ENCODE measurements at places on chromosomes 7 and 10.

DNA sequence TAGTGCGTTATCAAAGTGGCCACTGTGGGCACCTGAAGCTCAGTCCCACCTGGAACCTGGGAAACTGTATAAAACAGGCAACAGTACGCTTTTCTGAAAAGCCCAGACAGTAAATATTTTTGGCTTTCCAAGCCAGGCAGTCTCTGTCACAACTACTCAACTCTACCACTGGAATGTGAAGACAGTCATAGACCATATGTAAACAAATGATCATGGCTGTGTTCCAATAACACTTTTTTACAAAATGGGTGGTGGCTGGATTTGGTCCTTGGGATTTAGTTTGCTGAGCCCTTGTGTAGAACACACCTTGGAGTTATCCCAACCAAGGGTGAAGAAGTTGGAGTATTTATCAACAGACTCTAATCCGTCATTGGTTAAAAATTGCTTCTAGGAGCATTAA is 259.9 kb downstream of the SKIDA1 start:
- no peak for DNase-seq

- DNase-seq: no peak
Observed at GRCh38 chr7:16084370-16084769, 337.0 kb downstream of the CRPPA start.

GRCh38 chr7:100694098-100694745 is at the start of gene GIGYF1:
Gene GIGYF1 (minus strand): TSS chr7:100694250. CDS start chr7:100688238, 6,012 bp downstream.
- peak; percentile 75 for DNase-seq

DNA sequence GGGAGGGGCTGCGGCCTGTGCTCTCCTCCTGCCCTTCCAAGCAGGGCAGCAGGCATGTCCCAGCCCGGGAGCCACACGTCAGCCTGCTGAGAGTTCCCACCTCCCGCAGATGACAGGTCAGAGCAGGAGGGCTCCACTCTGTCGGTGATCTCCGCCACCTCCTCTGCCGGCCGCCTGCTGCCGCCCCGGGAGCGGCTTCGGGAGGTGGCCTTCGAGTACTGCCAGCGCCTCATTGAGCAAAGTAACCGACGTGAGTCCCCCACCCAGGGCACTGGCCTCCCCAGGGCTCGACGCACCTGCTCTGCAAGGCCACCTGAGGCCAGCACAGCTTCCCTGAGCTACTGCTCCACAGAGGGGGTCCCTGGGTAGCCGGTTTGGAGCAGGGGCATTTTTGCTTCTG is 9.4 kb downstream of the AP5Z1 start:
- no peak for DNase-seq

DNA sequence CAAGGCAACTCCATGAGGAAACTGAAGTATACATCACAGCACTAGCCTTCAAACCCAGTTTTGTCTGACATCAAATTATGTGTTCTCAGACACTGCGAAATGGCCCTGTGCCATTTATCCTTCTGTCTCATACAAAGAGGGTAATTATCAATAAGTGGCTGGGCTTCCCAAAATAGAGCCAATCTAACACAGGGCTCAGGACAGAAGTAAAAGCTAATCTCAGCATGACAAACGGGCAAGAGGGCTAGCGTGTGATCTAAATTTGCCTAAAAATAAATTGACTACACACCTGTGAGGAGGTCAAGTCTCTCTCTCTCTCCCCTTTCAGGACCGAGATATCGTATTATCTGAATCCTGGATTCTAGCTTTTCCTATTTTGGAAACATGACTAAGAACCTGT is 67.2 kb downstream of the DGKB start:
- no peak for DNase-seq

GRCh38 chr7:134246761-134247160 is 70.0 kb downstream of the SLC35B4 start:
- no peak for DNase-seq

- DNase-seq: peak; percentile 29
Observed at GRCh38 chr10:90751107-90751997, 106.5 kb downstream of the HTR7 start.

- DNase-seq: no peak
Observed at GRCh38 chr7:25786936-25787335, 365.1 kb upstream of the NFE2L3 start.

- no peak for DNase-seq
Observed at GRCh38 chr7:98038321-98038720, 48.3 kb upstream of the OCM2 start.

DNA sequence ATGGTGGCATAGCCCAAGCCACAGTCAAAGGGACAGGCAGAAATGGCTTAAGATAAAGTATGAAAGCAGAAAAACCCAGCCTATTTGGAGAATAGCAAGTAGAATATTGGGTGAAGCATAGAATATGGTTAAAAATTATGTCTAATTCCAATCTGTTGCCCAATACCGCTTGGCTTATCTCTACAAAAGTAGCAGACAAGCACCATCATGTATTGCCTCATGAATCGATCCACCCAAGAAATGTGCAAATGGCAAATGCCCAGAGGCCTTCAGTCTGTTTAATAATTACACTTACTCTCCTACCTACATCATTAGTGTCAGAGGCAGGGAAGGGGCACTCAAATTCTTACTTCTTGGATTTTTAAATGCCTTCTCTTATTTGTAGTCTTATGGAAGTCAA is 130.9 kb upstream of the ADAM12 start:
- DNase-seq: no peak

DNA sequence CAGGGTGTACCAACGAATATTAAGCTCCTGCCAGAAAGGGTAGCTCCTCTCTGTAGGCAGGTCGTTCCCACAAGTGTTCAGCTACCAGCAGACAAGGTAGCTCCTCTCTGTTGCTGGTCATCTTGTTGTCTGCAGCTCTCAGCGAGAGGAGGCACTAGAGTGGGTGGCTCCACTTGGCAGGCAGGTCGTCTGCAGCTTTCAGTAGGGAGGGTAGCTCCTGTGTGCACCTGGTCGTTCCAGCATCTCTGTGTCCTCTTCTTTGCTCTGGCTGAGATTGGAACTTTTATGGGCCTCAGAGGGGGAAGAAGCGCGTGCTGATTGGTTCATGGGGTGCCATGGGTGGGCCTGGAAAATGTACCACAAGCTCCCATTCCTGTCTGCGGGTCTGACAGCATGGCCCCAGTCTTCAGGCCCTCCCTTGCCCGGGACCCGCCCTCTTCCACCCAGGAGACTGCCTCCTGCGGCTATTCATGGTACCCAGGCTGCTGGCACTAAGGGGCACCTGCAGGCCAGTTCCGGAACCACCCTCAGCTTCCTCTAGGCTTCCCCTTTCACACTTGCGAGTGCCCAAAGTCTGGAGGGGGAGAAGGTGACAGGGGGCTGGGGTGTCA is 63.9 kb upstream of the CACNA2D1 start:
- no peak for DNase-seq

DNA sequence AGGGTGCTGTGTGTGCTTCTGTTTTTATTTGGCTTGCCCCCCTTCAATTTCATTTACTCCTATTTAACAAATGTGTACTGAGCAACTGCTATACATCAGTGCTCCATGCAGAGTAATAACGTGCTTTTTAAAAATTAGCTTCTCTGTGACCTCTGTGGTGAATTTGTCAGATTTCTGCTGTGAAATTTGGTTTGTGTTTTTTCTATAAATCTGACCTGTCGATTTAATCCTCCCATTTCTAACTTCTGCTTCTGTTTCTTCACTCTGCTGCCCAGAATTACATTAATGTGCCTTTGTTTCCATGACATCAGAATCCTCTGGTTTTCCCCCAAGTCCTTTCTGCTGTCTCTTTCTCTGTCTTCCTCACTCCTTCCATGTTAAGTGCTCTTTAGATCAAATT is 123.8 kb upstream of the CACNA2D1 start:
- DNase-seq: no peak

DNA sequence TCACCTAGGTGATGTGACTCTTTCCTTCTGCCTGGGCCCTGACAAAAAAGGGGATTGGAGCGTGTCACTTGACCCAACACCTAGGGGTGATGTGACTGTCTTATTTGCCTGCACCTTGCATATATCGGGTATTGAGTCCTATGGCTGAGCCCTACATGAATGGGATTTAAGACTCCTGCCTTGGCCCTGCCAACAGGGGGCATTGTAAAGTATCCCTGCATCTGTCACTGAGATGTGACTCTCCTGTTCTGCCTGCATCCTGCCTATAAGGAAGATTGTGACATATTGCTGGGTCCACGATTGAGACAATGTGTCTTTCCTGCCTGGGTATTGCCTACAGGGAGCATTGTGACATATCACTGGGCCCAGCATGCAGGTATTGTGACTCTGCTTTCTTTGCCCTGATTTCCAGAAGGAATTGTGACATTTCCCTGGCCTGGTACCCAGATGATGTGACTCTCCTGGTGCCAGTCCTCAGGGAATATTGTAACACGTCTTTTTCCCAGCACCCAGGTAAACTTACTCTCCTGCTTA is 14.2 kb upstream of the ZNF107 start:
- no peak for DNase-seq

DNA sequence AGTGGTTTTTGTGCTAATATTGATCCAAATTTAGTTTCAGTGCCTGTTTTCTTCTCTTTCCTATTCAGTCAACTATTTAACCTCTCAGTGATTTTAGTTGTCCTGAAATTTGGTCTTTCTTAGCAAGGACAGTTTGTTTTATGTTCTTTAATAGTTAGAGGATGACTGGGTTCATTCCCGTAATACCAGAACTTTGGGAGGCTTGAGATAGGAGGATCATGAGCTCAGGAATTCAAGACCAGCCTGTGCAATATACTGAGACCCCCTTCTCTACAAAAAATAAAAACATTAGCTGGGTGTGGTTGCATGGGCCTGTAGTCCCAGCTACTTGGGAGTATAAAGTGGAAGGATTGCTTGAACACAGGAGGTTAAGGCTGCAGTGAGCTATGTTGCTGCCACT is 148.3 kb downstream of the EXOC4 start:
- DNase-seq: no peak

GRCh38 chr10:52359441-52359840 is 45.4 kb downstream of the DKK1 start:
- DNase-seq: no peak

GRCh38 chr7:46871516-46871915 is 710.4 kb downstream of the TNS3 start:
- no peak for DNase-seq

DNA sequence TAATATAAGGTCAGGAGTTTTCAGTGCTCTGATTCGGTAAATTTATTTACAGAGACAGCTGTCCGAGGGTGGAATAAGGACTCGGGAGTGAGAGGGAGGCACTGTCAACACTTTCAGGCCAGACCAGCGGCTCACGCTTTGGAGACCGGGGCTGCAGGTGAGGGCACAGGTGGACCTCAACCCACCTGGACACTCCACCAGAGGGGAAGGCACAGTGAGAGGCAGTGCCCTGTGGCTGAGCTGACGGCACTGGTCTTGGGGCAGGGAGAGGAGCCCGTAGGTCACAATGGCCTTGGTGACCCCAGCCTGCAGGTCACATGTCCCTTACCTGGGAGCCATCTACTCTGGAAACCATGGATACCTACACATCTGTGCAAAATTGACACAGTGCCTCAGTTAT is 315.1 kb downstream of the ADARB2 start:
- no peak for DNase-seq

- DNase-seq: no peak
Observed at GRCh38 chr7:113775401-113775800, 143.4 kb downstream of the PPP1R3A start.

DNA sequence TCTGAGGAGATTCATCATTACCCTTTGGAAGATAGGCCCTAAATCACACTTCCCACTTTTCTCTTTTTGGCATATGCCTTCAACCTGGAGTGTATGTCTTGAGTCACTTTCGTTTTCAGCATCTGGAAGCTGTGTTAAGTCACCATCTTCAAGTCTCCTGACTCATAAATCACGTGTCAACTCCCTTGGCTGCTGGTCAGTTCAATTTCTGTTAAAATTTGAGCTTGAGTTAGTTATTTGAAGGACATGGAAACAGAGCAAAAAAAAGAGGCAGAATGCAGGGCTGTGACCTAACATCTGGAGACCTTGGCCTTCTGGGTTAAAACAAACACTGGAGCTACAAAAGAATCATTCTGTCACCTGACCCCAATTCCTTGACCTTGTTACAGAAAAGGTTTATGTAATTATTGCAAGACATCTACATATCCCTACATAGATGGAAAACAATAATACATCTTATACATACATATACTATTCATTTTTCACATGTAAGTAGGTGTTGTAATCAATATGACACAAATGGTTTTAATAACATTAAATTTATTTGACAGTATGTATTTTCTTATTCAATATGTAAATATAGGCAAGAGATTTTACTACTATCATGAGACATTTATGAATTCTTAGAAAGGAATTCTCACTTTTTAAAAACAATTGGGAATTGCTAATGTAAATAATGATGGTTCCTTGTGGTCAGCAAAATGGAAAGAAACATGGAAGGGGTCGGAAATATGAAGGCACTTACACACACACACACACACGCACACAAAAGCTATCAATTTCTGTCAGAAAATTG is 169.7 kb upstream of the PHYHIPL start:
- no peak for DNase-seq

DNA sequence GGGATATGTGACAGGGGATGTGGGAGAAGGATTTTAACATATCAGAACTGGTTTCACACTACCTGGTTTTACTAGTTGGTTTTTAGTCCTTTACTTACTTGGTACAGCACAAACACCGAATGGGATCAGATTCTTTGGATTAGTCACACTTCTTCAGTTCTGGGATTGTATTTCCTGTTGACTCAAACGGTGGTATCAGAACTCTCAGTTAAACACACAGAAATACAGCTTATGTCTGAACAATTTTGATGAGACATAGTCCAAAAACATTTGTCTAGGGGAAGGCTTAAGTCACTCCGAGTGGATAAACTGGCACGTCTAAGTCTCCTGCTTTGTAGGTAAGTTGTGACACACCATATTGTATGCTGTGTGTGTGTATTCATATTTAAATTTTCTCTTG is 480.5 kb downstream of the PHTF2 start:
- no peak for DNase-seq
